ENCODE measurements at places on chromosomes 13 and 19. TPM values are rescaled to one million over a fixed set of nuclear protein-coding genes. Genes with fewer than 3 reads are reported as not detected.
A peak's percentile ranks its signal among the peaks of the same experiment; 100 is the strongest.

Gene PGLYRP1
- not detected for total RNA-seq

DNA sequence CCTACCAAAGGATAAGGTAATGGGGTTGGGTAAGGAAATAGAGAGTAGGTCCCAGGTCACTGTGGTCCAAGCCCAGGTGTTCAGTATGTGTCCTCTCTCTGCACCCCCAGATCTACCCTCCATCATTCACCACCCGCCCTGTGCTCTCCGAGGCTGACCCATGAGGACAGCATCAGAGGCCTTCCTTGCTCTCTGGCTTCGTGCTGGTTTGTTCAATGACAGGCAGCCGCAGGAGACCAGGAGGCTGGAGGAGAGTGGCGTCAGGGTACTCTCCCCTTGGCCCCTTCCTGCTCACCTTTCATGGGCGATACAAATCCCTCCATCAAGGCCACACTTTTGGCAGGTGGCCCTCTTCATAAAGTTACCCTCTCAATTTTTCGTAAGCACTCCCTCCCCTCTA, 1.7 kb downstream of the TUBA3C start:
- no peak for DNase-seq

DNA sequence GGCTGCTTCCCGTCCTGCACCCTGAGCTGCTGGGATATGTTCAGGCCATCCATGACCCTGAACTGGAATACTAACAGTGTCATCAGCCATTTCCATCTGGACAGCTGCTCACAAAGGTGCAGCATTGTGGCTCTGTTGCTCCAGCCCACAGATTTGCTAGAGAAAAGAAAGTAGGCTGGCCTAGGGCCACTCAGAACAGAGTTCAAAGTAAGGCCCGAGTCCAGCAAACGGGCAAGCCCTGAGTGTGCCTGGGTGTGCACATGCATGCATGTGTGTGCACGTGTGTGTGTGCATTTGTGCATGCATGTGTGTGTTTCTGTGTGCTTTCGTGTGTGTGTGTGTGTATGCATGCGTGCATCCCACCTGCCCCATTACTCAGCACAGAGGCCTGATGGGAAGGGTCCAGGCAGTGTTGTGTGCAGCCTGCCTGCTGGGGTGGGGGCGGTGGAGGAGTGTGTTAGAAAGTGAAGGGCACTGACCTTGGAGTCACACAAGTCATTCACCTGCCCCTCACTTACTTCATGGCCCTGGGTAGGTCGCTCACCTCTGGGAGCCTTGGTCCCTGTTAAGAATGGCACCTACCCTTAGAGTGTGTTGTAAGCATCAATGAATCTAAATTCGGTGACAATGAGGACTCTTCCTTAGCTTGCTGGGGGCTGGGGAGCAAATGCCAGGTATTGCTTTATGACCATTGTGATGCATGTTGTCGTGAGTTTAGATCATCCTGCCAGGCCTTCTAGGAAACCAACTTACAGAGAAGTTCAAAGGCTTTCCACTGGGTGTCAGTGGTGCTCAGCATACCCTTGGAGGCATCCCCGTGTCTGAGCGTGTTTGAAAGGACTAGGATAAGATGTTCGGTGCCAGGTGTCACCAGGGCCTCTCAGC, 53.2 kb downstream of the GPR12 start:
- DNase-seq: peak; percentile 69

- DNase-seq: no peak
Observed at GRCh38 chr13:32535748-32536147, 2.8 kb downstream of the N4BP2L2 start.
